ENCODE measurements at places on chromosomes 2 and 18.

DNA sequence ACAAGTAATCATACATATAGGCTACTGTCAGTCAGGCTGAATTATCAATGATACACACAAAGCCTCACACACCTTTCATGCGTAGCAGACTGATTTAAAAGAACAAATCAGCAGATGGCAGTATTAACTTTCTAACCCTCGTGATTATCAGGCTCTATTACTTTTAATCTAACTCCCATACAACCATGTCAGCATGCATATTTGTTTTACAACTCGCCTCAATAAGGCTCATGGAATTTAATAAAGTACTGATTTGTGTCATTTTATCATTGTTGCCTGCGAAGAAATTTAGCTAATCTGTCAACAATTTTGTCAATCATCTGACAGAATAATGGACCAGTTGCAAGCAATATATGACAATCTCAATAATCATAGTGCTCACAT, 82.8 kb downstream of the SLC25A12 start:
- no peak for DNase-seq

GRCh38 chr2:11371092-11371937, 26.9 kb upstream of the ROCK2 start:
- no peak for DNase-seq

DNA sequence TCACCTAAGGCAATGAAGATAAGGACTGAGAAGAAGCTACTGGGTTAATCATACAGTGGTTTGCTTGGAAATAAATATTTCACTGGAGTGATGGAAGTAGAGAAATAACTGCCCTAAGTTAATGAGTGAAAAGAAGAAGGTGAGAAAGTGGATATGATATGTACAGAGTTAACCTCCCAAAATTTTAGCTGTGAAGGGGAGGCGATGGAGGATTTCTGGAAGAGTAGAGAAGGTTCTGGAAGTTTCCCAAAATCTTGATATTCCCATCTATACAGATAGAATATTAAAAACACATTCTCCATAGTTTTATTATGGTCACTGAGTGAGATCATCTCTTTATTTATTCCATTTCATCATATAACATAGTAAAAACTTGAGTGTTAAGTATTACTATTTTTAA, 296.6 kb upstream of the RGPD4 start:
- no peak for DNase-seq

DNA sequence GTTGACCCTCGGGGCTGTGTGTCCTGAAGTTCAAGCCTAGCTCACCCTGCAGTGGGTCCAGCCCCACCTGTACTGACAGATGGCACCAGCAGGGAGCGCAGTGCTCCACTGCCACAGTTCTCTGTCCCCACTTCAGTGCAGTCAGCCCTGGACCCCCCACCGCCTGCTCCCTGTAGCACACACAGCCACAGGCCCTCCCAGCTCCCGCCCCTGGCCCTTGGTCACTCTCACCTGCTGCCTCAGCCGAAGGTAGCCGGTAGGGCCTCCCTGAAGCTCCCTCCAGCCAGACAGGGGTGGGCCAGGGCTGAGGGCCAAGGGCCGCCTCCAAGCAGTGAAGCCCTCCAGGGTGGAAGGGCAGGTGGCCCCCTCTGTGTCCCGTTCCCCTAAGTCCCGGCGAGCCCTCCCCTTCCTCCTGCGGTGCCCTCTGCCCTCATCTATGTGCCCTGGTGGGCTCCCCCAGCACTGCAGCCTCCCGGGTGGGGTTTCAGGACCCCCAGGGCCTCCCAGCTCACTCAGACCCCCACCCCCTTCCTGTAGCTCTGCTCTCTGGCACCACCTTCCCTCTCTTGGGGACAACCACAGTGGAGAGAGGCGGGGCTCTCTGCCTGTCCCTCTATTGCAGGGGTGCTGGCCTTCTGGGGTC, 10.8 kb upstream of the ALPP start:
- no peak for DNase-seq

GRCh38 chr2:5803547-5803946, 111.4 kb downstream of the SOX11 start:
- no peak for DNase-seq

DNA sequence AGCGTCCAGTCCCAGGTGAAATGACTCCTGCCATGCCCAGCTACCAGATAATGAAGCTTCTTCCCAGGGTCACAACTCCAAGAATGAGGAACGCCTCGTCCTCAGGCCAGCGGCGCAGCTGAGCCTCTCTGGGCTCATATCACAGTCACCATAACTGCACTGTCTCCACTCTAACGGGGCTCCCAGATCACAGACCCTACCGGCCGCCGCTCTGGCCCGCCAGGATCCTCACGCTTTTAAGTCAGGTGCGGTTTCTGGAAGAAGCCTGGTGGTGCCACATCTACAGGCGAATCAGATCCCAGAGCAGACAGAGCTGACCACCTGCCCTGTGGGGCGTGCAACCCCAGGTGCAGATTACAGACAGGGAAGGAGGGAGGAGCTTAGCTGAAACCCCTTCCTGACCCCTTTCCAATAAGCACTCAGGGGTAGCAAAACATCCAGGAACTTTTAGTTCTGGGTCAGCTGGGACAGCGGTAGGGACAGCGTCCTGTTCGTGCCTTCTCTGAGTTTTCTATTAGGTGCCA, 3.7 kb upstream of the ACKR3 start:
- DNase-seq: no peak

- no peak for DNase-seq
These were observed 153.3 kb downstream of the LDLRAD4 start for GRCh38 chr18:13371689-13372418.

- DNase-seq: no peak
These were observed 11.5 kb upstream of the RTN4 start for GRCh38 chr2:55061523-55062344.

DNA sequence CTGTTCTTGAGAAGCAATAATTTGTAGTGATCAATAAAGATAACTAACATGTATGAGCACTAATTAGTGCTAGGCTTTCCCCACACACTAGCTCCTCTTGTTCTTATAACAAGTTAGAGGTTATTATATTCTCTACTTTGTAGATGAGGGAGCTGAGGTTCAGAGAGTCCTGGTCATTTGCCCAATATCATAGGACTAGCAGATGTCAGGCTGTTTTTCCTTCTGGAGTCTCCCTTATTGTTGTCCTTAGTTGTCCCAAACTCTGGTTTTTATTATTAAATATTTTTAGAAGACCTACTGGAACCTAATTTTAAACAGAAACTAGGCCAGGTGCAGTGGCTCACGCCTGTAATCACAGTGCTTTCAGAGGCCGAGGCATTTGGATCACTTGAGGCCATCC, 16.5 kb upstream of the TTC39C start:
- no peak for DNase-seq

- no peak for DNase-seq
These were observed 206.2 kb downstream of the EXOC6B start for GRCh38 chr2:72619626-72620025.

GRCh38 chr2:191863988-191864387, 17.1 kb upstream of the CAVIN2 start:
- no peak for DNase-seq

DNA sequence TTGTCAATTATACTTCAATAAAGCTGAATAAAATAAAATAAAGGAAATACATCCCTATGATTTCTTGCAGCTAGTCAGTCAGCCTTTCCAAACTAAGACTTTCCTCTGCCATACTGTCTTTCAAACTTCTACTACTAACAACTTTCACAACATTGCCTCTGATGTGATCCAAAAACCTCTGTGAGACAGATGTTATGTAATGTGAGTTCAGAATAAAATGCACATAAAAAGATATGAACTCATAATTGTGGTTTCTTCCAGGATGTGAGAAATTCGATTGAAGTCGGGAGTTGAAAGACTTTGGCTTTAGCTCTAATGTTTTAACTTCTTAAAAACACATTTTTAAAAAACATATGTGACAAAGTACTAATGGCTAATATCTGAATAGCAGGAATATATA, 98.7 kb downstream of the PIGN start:
- DNase-seq: no peak

DNA sequence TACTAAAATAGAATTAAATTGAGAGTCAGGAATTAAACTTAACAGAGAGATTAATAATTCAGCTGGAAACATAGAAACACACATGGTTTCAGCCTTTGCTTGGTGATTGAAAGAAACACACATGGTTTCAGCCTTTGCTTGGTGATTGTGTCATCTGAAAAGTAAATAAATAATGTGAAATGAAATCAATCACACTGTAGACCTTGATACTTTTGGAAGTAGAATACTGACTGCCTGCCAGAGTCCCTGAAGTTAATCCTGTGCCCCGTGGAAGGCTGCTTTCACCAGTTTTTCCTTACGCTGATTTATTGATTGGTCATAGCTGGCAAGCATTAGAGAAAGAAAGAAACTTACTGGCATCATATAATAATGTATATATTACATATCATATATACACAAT, 1252.7 kb upstream of the FAM98A start:
- DNase-seq: no peak

- no peak for DNase-seq
These were observed 7.4 kb downstream of the LCT start for GRCh38 chr2:135829378-135830135.

DNA sequence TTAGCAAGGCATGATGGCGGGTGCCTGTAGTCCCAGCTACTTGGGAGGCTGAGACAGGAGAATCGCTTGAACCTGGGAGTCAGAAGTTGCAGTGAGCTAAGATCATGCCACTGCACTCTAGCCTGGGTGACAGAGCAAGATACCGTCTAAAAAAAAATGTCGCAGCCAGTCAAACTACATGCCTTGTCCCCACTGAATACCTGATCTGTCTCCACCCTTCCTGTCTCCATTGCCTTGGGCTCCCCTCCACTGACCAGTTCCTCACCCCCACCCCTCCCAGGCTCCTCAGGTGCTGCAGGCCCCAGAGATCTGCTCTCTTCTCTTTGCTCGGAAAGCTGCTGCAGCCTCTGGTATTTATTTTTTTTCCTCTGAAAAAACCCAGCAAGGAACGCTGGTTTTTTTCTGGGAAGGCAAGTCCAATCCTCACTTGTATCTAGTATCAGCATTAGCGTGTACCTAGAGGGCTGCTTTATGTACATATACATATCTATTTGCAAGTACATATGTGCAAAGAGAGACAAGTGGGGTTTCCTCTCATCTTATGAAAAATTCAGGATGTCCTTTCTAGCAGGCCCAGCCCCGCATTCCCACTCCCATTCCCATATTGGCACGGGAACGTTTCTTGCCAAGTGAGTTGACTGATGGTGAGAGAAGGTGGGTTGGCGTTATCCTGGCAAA, 4.4 kb downstream of the PSD4 start:
- no peak for DNase-seq

DNA sequence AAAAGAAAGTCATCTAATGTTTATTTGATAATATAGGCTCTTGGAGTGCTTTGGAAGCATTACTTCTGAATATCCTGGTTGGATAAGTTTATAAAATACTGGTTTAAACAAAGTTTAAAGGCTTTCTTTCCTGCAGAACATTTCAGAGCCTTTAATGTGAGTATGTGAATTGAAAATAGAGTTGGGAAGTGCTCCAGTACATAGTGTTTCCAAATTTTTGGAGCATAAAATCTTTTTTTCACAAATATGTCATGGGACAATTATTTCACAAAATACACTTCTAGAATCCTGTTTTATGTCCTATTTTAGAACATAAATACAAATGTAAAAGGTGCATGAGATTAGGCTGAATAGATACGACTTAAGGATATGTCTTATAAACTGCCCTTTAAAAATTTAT, 158.9 kb upstream of the HNRNPA3 start:
- no peak for DNase-seq

DNA sequence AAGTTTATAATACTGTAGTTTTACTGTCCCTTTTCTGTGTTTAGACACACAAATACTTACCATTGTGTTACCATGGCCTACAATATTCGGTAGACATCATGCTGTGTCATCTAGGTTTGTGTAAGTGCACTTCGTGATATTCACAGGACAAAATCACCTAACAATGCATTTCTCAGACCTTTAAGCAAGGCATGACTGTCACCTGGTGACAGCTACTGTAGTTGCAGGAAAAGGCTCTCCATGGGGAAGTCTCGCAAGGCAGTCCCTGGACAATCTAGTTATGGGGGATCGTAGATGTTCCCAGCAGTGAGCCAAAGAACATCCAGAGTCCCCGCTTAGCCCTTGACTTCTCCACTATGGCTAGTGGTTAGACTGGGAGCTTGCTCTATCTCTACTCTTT, 73.1 kb downstream of the EIF2AK3 start:
- DNase-seq: no peak

- no peak for DNase-seq
These were observed 53.5 kb upstream of the SLC38A11 start for GRCh38 chr2:165008730-165009315.

GRCh38 chr2:49686291-49686690, 532.0 kb upstream of the FSHR start:
- no peak for DNase-seq

DNA sequence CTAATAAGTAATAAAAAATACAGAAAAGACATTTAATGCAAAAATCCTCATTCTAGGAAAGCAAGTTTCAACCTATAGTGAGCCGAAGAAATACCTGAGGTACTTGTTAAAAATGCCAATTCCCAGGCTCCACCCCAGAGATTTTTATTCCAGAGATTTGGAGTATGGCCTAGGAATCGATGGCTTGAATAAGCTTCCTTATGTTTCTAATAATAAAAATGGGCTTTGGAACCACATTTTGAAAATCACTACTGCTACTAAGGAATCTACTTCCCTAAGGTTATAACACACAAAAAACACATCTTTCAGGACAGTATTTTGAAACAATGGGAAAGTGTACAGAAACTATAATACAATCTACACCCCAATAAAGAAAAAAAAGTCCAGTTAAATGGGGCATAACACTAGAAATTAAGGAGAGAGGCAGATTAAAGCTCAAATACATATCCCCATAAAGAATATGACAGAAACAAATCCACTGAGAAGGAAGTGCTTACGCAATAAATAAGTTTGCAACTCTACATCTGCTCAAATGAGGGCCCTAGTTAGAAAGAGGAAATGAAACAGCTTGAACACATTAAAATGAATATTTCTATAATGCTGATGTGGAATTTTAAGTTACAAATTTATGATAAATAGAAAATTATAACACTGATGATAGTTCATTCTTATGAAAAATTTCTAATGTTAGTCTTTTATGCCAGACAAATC, 103.7 kb downstream of the EPB41L3 start:
- DNase-seq: no peak
